ENCODE measurements at places on chromosomes 5 and 9.

GRCh38 chr5:149808264-149808982 is 78.3 kb downstream of the PPARGC1B start:
- no peak for DNase-seq

GRCh38 chr9:92610470-92611420 is 59.2 kb downstream of the IPPK start:
- DNase-seq = no peak

- no peak for DNase-seq
Observed at GRCh38 chr9:98091735-98092612, 27.0 kb downstream of the TRIM14 start.

DNA sequence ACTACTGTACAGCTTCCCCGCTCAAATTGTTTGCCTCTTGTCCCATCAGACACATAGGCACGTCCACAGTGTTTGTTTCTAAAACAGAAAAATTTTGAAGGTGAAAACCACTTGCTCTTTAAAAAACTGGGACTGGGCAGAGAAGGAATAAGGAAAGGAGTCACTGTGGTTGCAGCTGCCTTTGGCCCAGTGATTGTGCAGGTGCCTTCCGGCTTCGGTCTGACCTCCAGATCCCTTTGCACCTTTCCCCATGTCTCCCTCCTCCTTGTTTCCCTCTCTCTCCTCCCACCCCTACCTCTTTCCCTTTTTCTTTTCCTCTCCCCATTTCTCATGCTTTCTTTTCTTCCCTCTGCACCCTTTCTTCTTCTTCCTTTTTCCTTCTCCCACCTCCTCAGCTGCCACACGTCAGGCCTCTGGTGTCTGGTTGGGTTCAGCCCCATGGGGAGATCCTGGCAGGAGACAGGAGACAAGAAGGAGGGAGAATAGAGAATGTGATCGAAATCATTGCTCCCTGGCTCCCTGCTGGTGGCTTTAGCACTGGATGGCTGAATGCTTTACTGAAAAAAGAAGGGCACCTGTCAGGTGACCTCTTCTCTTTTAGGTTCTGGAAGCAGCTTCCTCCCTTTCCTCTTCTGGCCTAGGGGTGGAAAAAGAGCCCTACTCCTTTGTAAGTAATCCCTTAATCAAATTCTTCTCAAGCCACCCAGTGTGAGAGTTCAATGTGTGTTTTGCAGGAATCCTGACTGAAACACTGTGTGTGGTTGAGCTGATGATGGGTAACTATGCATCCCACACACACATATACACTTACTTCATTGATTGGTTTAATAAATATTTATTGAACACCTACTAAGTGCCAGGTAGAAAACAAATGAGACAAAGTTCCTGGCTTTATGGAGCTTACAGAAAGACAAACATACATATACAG is 267.3 kb downstream of the MAST4 start:
- no peak for DNase-seq

- no peak for DNase-seq
Observed at GRCh38 chr9:6305954-6306563, 22.1 kb upstream of the TPD52L3 start.

DNA sequence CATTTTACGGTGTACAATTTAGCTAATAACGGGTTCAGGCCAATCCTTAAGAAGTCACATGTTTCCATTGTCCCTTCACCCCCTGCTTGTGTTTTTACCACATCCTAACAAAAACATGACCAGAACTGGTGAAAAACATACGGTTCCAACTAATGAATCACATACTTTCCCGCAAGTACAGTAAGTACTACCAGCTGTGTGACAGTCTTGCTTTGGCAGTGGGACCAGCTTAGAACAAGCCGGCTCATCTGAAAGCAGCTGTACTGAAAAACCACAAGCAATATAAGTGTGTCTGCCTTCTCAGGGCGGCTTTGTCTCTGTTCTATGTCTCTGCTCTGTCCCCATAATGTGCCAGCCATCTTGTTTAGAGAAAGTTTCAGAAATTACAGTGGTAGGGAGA is 242.5 kb downstream of the BNC2 start:
- DNase-seq = no peak

- DNase-seq = no peak
Observed at GRCh38 chr9:126517833-126518356, 95.8 kb upstream of the LMX1B start.

- DNase-seq = no peak
Observed at GRCh38 chr5:42995360-42995751, 44.8 kb downstream of the ANXA2R start.

DNA sequence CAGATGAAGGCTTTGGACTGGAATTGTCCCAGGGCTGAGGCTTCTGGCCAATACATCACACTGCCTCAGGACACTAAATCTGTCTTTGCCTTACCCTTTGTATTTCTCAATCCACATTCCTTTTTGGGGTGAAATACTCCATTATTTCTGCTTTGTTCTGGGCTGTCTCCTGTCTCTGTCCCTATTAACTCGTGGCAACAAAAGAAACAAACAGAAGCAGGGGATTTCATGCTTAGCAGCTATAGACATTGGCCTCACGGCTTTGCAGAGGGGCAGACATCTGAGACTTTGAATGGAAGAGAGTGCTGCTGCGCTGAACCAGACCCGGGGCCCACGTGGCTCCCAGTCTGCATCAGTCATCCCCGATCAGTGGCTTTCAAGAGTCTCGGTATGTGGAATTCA is 129.7 kb downstream of the ARL15 start:
- no peak for DNase-seq

- no peak for DNase-seq
Observed at GRCh38 chr9:15294604-15295003, 12.4 kb downstream of the TTC39B start.

GRCh38 chr5:83931969-83932368 is 211.3 kb upstream of the HAPLN1 start:
- no peak for DNase-seq

GRCh38 chr9:116873491-116873890 is 186.4 kb downstream of the TRIM32 start:
- no peak for DNase-seq

GRCh38 chr5:142806841-142807267 is 36.7 kb downstream of the ARHGAP26 start:
- no peak for DNase-seq

DNA sequence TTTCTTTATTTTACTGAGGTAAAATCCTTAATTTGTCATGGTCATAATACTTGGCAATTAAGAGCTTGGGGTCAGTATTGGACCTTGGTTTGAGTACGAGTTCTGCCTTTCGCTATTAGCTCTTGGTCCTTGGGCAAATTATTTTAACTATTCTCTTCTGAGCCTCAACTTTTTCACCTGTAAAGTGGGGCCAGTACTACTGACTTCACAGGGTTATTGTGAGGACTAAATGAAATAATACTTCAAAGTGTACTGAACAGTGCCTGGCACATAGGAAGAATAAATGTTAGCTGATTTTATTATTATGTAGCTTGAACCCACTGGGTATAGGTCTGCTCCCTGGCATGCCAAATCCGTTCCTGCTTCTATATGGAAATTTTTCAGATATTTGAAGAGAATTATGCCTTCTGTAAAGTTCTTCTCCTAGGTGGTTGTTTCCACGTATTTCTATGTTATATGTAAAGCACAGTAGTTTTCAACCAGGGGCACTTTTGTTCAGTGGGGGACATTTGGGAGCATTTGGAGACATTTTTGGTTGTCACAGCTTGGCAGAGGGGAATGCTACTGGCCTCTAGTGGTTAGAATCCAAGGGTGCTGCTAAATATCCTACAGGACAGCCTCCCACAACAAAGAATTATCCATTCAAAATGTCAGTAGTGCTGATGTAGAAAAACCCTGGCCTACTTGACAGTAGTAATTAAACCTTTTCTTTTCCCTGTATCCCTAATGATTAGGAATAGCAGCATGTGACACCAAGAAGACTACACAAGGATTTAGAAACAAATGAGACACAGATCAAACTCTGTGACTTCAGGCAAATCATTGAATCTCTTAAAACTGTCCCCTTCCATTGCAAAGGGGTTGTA is 4.5 kb downstream of the RCL1 start:
- DNase-seq = no peak

DNA sequence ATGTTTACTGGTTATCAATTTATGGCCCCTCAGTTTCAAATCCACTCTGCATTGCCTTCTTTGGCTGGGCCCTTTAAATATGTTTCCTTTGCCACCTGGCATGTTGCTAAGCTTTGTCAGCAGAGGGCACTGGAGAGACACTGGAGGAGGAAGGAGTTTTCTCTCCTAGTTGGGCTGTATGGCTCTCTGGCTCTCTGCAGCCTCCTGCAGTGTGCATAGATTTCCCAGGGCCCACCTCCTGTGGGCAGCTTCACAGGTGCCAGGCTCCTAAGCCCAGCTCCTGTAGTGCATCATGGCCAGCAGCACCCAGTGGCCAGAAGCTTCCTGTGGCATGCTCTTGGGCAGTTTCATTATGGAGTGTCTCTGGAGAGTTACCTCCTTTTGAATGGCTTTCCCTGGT is 23.3 kb downstream of the CAVIN4 start:
- no peak for DNase-seq

DNA sequence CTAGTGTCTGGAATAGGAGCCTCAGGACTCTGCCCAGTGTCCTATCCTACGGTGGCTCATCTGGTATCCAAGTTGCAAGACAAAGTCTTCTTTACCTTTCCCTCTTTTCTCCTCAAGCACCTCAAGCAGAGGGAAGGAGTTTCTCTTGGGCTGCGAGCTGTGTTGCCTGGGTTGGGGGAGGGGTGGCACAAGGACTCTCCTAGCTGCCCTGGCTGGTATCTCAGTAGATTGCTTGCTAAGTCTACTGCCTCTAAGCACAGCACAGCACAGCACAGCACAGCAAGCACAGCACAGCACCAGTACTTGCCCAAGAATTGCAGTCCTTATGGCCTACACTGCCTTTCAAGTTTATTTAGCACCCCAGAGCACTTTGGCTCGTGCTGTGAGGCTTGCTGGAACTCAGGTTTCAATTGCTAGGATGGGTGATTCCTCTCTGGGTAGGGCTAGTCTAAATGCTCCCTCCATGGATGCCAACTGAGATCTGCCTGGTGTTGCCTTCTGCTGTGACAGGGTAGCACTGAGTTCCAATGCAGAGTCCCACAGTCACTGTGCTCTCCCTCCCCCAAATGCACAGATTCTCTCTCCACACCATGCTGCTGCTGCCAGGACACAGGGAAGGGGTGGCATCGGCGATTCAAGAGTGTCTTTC is 213.1 kb upstream of the POU5F2 start:
- no peak for DNase-seq

- DNase-seq = no peak
Observed at GRCh38 chr5:142357469-142358090, 32.8 kb upstream of the SPRY4 start.

- no peak for DNase-seq
Observed at GRCh38 chr5:103264508-103264907, 5.9 kb downstream of the MACIR start.

DNA sequence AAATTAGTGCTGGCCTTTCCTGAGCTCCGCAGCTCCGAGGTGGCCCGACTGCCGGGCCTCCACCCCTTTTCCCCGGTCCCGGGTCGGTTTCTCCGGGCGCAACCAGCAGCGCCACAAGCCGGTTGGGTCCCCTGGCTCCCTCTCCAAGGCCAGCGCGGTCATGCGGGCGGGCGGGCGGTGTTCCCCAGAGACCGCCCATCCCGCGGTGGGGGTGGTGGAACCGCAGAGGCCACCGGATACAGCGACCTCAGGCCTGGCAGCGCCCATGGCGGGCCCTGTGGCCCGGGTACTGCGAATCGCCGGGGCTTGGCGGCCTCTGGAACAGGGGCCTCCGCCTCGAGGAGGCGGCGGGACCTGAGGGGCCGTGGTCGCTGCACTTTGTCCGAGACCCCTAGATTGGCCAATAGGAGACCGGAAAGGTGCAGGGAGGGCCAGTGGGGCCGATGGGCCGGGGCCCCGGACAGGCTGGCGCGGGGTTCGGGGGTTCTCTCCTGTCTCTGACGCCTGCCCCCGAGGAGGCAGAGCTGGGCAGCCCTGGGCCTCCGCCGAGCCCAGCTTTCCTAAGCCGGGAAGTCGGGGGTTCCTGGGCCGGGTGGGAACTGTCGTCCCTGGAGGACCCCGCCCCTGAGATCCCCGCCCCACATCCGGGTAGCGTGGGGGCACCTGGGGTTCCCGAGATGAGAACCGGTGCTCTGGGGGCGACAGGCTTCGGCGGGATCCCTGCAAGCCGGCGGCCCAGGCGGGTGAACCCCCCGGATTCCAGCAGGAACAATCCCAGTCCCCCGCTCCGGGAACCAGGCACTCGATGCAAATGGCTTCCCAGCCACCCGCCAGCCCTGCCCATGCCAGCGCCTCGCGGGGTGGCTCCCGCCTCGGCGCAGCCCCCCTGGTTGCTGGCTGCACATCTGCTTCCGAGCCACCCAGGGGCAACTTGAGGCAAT is 293.9 kb downstream of the ZSWIM6 start:
- no peak for DNase-seq

- no peak for DNase-seq
Observed at GRCh38 chr5:136491806-136492205, 126.5 kb upstream of the TRPC7 start.

- no peak for DNase-seq
Observed at GRCh38 chr5:113081881-113082546, 105.4 kb downstream of the DCP2 start.

- no peak for DNase-seq
Observed at GRCh38 chr9:97675655-97676054, 21.5 kb downstream of the XPA start.

DNA sequence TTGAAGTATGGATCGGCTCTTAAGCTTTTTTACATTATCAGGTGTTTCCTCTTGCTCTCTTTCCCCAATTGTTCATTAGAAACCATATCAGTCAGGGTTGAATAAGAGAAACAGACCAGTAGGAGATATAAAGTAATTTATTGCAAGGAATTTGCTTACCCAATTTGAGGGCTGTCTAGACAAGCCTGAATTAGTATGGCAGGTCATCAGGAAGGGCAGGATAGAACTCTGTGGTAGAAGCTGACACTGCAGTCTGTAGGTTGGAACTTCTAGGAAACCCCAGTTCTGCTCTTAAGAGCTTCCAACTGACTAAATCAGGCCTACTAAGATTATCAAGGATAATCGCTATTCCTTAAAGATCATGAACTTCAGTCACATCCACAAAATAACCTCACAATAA is 24.3 kb downstream of the ISOC1 start:
- DNase-seq = no peak

DNA sequence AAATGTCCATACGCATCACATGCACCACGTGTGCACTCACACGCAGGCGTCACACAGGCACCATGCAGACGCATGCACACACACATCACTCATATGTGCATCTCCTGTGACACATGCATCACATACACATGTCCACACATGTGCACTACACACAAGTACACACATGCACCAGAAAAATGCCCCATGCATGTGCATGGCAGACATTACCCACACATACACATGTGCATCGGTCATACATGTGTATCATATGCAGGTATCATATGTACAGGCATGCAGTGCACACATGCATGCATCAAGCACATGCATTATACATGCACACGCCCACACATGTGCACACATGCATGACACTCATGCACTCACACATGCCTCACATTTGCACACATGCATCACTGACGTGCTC is 26.1 kb downstream of the ADAMTS2 start:
- DNase-seq = no peak

- no peak for DNase-seq
Observed at GRCh38 chr9:28121366-28121765, 548.1 kb upstream of the C9orf72 start.

Measured in effector CD4-positive, alpha-beta T cell (primary cell).